Stimulated activated CD4-positive, alpha-beta T cell treated with anti-CD3 and anti-CD28 coated beads, TNF-alpha, amount 100 ng/mL, for 24 hours (primary cell): ENCODE measurements at places on chromosomes 7 and 10.
A peak's percentile ranks its signal among the peaks of the same experiment; 100 is the strongest.

DNA sequence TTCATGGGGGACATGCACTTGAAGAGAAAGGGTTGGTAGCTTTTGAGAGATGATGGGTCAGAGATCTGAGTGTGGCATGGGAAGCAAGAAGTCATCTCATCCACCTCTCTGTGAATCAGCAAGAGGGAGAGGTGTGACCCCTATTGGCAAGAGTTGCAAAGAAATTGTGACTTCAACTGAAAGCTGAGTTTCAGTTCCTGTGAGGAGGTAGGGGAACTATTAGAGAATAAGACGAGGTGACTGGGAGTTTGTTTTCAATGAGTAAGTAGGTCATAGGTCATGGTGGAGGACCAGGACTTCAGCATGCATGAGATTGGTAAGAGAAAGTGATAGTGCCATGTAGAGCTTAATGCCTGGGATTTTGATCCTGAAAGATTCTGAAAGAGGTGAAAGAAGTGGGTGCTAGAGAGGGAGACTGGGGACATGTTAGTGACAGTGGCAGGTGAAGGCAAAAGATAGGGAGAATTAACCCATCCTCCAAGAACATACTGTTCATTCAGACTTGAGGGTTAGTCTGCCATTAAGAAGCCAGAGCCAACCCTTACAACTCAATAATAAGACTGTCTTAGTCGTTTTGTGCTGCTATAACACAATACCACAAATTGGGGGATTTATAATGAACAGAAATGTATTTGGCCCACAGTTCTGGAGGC is 75.5 kb upstream of the CAPZA2 start:
- no peak for DNase-seq

- DNase-seq: no peak
These were observed 18.8 kb downstream of the CHST15 start for GRCh38 chr10:124074501-124075109.

DNA sequence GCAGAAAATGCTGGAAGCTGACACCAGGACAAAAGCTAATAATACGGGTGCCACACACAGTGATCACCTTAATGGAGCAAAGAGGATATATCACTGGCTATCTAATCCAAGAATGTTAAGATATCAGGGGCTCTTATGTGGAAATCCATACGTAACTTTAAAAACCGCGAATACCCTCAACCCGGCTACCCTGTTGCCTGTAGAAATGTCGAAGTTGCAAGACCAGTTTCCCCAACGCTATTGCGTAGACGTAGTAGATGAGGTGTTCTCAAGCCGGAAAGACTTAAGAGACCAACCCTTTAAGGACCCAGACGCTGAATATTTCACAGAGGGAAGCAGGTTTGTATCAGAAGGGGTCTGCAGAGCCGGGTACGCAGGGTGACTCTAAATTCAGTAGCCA is 7.9 kb upstream of the CYREN start:
- DNase-seq: no peak

- no peak for DNase-seq
These were observed 167.1 kb downstream of the NEURL1 start for GRCh38 chr10:103660364-103661197.

- no peak for DNase-seq
These were observed 249.8 kb downstream of the TRIL start for GRCh38 chr7:28708033-28708951.

DNA sequence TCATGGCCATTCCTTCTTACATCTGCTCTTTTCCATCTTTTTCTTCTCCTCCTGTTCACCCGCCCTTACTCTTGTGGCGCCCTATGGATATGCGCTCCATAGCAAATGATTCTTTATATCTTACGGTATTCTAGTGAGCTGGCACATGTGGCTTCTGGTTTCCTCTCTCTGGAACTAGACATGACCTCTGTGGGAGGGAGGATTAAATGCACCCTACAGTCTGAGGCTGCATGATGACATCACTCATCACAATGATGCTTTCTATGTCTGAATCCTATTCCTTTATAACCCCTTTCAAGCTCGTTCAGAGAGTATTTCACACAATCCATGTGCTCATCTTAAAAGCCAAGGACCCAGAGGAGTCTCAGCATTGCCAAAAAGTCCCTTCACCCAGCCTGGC is 153.3 kb downstream of the EGFR start:
- DNase-seq: no peak

DNA sequence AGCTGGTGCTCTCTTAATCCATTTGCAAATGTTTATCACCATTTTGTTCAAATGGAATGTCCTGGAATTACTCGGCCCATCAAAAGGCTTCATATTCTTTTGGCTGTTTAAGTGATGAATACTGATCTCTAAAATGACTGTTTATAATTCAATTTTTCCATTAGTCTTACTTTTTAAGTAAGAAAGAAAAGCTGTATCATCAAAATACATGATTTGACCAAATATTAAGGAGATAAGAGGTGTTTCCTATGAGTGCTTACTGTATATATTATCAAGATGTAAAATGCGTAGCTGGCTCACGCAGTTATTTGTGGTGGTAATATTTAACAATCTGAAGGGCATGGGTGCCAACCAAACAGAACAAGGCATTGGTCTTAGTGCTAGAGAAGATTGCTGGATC is 51.2 kb downstream of the OTUD1 start:
- no peak for DNase-seq

DNA sequence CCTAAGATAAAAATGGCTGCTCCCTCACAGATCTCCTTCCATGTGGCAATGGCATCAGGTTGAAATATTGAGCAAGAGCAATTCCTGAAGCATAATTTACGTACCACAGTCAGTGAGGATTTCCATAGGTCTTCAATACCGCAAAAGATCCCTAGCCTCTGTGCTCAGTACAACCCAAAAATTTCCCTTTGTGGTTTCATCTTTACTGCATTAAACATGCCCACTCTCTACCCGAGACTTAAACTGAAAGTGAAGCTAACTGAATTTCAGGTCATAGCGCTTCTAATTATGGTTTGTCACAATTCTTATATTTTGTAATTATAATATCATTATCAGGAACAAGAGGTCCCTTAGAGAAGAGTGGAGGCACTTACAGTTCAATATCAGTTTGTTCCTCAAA is 1071.1 kb downstream of the XPNPEP1 start:
- DNase-seq: no peak

DNA sequence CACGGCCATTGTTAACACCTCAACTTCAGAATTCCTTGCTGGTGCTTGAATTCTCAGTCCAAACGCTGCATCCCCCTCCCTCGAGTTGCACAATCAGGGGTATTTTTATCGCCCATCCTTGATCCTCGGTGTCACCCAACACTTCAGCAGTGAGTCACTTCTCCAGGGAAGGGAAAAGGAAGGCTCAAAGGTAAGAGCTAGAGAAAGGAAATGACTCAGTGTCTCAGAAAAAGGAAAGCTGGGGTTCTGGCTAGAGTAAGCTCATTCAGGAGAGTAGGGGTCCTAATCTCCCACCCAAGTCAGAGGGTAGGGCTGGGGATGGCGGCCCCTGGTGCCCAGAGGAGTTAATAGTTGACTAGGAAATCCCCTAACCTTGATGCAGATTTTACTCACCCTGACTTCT is 39.8 kb upstream of the TRIM8 start:
- no peak for DNase-seq

GRCh38 chr10:69800109-69800508 is 1.6 kb upstream of the COL13A1 start:
- no peak for DNase-seq

GRCh38 chr10:72164617-72165016 is 51.2 kb upstream of the ANAPC16 start:
- no peak for DNase-seq

DNA sequence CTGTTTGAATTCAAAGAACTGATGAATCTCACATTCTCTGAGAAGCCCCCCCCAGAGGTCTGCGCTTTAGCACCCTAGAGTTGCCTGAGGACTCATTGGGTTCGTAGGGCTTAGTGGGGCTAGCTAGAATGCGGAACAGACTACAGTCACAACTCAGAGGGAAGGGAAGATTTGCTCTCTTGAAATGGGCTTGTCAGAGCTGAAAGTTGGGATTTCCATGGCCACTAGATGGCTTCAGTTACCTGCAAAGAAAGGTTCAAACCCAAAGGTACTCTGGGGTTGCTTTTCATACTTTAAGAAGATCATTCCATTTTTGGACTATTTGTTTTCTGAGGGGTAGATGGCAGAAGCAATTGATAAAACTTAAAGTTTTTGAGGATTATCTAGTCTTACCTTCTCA is 205.0 kb downstream of the BBS9 start:
- no peak for DNase-seq

DNA sequence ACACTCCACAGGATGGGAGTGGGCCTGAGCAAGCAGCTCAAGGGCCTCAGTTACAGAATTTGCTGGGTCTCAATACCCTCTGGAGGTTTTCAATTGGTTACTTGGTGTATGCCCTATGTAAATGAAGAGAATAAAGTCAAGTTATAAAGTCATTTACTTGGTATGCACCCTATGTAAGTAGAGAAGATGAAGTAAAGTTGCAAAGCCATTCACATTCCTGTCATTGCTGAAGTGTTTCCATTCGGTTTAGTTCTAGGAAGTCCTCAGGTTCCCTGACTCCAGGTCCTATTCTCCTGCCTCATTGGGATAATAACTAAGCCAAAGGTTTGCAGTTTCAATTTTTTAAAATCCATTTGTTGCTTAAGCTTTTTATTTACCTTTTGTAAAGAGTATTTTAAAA is 272.6 kb upstream of the NPSR1 start:
- no peak for DNase-seq

GRCh38 chr7:135666846-135667245 is 4.5 kb downstream of the STMP1 start:
- DNase-seq: no peak

DNA sequence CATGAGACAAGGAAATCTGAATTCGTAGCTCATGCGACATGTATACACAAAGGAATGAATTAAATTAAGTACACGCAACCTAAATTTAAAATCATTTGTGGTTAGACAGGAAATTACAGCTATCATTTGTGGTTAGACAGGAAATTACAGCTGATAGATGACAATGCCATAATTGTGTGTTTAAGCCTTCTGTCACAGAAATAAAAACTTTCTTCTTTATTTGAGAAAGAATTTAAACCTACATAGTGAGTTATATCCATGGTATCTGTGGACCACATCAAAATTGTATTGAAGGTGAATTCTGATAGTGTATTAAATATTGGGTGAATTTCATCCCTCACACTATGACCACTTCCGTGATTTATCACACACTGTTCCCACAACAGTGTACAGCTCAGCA is 362.9 kb downstream of the MAGI2 start:
- no peak for DNase-seq

- DNase-seq: peak; percentile 55
These were observed 8.5 kb upstream of the C10orf105 start for GRCh38 chr10:71727738-71728737.

GRCh38 chr7:133975130-133975529 is 152.0 kb upstream of the LRGUK start:
- DNase-seq: no peak

- no peak for DNase-seq
These were observed 22.7 kb upstream of the AASS start for GRCh38 chr7:122166740-122167139.

DNA sequence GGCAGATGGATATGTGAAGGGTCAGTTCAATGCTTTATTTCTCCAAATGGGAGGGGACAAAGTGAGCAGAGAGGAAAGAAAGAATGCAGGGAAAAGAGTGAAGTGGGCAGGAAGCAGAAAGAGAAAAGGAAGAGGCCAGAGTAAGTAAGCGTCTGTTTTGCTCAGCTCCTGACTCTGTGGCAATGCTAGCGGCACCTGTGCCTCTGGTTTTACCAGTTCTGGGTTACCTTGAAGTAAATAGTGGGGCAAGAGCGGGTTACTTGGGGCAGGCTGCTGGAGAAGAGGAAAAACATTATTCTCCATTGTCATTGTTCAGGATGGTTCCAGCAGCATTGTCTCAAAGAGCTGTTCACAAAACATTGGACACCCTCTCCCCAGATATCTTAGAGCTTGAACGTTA is 1.9 kb downstream of the TAS2R40 start:
- DNase-seq: no peak

- no peak for DNase-seq
These were observed 149.2 kb downstream of the TRIL start for GRCh38 chr7:28808796-28809533.

GRCh38 chr10:111211706-111212105 is 134.9 kb downstream of the ADRA2A start:
- no peak for DNase-seq

GRCh38 chr10:63155388-63156020 is 22.4 kb downstream of the NRBF2 start:
- DNase-seq: no peak

GRCh38 chr10:102832987-102833386 is 4.2 kb downstream of the CYP17A1 start:
- no peak for DNase-seq

DNA sequence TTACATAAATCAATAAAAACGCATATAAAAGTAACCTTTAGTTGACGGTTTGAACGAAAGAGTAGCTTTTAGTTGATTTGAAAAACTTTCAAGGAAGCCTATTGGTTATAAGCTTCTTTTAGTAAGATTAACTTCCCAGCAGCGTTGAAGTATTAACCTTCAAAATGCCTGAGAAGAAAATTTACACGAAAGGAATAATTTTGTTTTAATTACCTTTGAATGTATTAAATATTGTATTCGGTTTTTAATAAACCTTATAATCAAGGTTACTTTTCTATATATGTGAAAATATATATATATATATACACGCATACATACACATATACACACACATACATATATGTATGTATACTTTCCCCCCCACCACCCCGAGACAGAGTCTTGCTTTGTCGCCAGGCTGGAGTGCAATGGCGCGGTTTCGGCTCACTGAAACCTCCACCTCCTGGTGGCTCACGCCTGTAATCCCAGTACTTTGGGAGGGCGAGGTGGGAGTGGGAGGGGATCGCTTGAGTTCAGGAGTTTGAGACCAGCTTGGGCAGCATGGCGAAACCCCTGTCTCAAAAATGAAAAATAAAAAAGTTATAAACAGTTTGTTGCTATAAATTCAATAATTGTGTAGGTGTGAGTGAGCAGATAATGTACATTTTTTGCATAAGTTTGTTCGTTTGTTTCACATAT is 57.6 kb upstream of the EZH2 start:
- DNase-seq: peak; percentile 43

- DNase-seq: no peak
These were observed 90.2 kb downstream of the UBE3C start for GRCh38 chr7:157228864-157229422.

GRCh38 chr10:6171881-6172695 is 30.6 kb upstream of the PFKFB3 start:
- no peak for DNase-seq
